ENCODE measurements at places on chromosomes 3 and 15. TPM values are rescaled to one million over a fixed set of nuclear protein-coding genes. Genes with fewer than 3 reads are reported as not detected.

DNA sequence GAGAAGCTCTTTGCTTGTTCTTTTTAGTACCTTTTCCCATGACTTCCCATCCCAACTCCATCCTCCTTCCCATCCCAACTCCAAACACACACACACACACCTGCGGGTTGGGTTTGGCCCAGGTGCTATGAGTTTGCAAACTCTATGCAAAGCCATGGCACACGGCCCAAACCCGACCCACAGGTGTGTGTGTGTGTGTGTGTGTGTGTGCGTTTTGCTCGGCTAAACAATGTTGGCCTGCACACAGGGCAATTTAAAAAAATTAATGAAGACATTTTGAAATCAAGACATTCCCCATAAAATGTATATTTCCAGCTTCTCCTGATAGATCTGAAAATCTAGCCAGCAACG lies 103.7 kb upstream of the TLE3 start:
- H3K36me3 ChIP-seq: no peaks in the 10 kb centered on the region
- no peak overlapping the region for H3K4me3 ChIP-seq
- H3K27me3 ChIP-seq: no peaks in the 10 kb centered on the region
- H3K4me1 ChIP-seq: peaks cover 5% of the 10 kb centered on the region

- H3K36me3 ChIP-seq: peaks cover 10% of the 10 kb centered on the region
- no peak overlapping the region for H3K27ac ChIP-seq
- peaks cover 85% of the 10 kb centered on the region for H3K27me3 ChIP-seq
Measured at GRCh38 chr15:72237029-72237852, 6.3 kb upstream of the PKM start.

The LSAMP gene
- 3.8 TPM for total RNA-seq

- no peak overlapping the region for H3K4me3 ChIP-seq
- H3K36me3 ChIP-seq: peaks cover 44% of the 10 kb centered on the region
- H3K27me3 ChIP-seq: no peaks in the 10 kb centered on the region
- no peaks in the 10 kb centered on the region for H3K4me1 ChIP-seq
Measured at GRCh38 chr3:66392966-66393332, 107.9 kb downstream of the LRIG1 start.

The XCR1 gene
- total RNA-seq: not detected

The CCDC9B gene
- total RNA-seq: 0.78 TPM

The MPI gene
- 31.0 TPM for total RNA-seq

The MORC1 gene
- not detected for total RNA-seq

The CFAP100 gene
- total RNA-seq: not detected

DNA sequence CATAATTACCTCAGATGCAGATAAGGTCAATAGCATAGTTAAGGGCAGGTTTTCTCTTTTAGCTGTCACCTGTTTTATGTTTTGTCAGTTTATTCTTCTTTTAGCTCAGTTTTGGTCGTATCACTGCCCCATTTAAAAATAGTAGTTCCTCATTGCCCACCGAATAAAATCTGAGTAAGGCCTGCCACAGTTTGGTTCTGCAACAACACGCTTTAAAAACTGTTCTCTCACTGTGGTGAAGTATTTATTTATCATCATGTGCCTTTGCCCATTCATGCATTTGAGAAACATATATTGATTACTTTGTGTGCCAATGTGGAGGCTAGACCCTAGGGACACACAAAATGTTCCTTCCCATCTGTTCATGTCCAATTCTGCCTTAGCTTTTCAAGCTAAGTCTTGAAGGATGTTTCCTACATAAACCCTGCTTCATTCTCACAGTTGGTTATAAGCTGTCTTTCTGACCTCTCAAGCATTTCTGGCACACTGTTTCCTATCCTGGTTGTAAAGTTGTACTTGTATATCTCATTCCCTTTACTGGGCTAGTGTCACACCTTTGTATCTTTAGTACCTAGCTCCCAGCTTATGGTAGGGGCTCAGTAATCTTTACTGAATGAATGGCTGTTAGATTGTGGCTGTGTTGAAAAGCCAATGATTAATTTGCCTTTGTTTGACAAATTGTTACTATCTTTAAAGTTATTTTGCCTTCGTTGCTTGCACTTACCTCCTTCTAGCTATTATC lies 23.9 kb downstream of the AKAP13 start:
- no peak for DNase-seq
- H3K4me3 ChIP-seq: no peak overlapping the region
- peaks cover 7% of the 10 kb centered on the region for H3K4me1 ChIP-seq
- no peaks in the 10 kb centered on the region for H3K36me3 ChIP-seq

GRCh38 chr3:50574444-50574831 lies 5.1 kb downstream of the HEMK1 start:
- H3K4me3 ChIP-seq: no peak overlapping the region
- H3K4me1 ChIP-seq: no peaks in the 10 kb centered on the region
- no peaks in the 10 kb centered on the region for H3K36me3 ChIP-seq
- no peaks in the 10 kb centered on the region for H3K27me3 ChIP-seq

DNA sequence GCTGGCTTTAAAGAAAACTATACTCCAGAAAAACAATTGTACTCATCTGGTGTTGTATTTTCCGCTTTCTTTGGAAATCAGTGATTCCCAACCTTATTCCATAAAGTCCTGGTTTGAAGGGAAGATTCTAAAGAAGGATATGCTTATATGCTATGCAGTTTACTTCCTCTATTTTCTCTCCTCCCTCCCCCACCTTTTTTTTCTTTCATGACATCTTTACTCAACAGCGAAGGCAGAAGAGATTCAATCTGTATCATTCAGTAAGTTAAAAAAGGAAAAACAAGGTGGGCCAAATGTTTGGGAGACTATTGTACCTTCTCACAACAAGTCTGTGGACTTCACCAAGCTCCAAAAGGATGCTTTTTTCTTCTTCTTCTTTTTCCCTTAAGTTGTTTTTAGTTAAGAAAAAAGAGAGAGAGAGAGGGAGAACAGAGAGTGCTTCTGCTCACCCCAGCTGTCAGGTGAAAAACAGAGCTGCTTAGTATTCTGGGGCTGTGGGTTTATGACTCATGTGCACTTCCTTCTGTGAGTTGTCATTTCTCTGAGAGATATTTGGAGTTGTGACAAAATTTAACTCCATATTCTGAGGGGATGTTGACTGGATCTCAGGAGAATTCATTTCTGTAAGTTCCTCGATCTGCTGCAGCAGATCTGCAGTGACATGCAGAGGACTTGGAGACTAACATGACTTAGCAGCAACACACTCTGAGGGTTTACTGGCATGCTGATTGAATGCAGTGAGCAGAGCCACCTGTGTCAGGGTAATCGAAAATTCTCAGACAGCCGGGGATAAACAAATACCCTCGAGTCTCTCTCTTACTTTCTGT lies 70.7 kb downstream of the SSR3 start:
- H3K4me1 ChIP-seq: no peaks in the 10 kb centered on the region
- H3K27me3 ChIP-seq: no peaks in the 10 kb centered on the region
- no peak overlapping the region for H3K4me3 ChIP-seq

DNA sequence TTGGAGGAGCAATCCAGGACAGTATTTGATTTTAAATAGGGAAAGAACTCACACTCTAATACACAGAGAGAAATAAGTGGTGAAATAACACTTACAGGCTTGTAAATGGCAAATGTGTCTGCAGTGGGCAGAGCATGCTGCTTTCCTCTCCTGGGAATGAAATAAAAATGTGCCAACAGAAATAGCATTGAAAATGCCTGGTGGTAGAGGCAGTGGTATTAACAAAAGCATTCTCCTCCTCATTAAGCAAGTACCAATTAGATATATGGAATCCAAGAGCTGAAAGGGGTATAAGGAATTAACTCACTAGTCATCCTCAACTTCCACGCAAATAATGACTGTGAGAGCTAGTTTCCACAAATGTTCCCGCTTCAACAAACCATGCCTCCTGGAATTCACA lies 364.1 kb upstream of the KCNMB2 start:
- no peaks in the 10 kb centered on the region for H3K4me1 ChIP-seq
- DNase-seq: no peak

DNA sequence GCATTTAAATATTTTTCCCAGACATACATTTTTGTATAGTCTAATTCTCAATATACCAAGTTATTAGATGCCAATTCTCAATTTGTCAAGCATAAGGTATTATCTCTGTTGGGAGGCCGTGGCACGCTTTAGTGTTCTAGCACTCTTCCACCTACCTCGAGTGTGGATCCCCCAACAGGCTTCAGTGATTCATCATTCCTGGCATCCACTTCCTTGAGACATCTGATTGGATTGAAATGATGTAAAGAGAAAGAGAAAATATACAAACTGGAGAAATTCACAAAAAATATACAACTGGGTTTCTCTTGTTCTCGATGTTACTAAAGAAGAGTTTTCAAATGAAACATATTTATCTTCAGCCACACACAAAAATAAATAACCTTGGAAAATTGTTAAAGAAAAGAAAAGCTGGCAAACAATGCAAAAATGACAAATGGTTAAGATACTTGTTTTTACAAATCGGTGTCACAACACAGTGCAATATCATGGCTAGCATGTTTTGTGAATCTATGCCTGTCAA lies 218.0 kb upstream of the CDIN1 start:
- no peak overlapping the region for H3K27ac ChIP-seq
- H3K4me1 ChIP-seq: no peaks in the 10 kb centered on the region
- no peaks in the 10 kb centered on the region for H3K27me3 ChIP-seq
- no peaks in the 10 kb centered on the region for H3K36me3 ChIP-seq

DNA sequence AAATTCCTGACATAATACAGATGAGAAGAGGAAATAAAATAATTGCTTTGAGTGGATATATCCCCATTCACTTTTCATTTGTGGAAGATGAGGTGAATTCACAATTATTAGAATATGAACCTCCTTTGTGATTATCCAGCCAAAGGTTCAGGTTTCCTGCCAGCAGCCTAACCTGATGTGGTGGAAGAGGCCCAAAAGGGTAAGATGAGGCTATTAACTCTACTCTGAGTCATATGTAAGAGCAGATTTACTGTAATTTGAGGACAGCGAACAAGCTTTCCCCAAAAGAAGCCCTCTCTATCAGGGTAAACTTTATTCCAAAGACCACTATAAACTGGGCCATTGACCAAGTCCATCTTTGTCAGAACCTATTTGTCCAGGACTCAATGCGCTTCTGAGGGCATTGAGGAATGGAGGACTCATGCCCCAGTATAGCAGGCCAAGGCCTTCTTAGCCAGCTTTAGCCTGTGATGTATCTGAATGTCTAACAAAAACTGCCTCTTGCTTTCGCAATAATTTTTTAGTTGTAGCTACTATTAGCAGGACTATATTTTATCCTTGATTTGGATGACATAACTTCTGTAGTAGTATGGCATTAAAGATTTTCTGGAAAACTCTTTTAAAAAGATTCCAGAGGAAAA lies 91.1 kb upstream of the ARL6 start:
- H3K27ac ChIP-seq: no peak overlapping the region
- H3K4me1 ChIP-seq: no peaks in the 10 kb centered on the region
- no peak overlapping the region for H3K4me3 ChIP-seq
- DNase-seq: no peak

The CRABP1 gene
- total RNA-seq: 385 TPM

GRCh38 chr3:147356909-147357900 lies 49.1 kb downstream of the ZIC4 start:
- H3K4me1 ChIP-seq: peaks cover 15% of the 10 kb centered on the region
- no peak for DNase-seq
- H3K36me3 ChIP-seq: peaks cover 2% of the 10 kb centered on the region
- peaks cover 67% of the 10 kb centered on the region for H3K27me3 ChIP-seq

DNA sequence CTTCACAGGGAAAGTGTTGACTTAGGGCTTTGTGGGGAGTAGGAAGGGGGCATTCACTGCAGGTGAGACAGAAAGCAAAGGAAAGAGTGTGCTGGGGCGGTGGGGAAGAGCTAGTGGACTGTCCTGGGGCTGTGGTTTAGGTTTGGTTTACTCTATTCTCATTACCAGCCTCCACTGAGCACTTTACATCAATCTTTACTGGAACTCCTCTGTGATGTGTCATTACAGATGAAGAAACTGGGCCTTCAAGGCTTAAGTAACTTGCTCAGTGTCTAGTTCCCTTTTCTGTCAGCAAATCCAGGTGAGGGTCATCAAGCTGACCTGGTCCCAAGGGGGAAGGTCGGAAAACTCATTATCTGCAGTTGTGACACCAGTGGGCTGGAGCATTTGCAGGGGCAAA lies 120.2 kb upstream of the PFN2 start:
- DNase-seq: no peak
- no peak overlapping the region for H3K4me3 ChIP-seq
- no peak overlapping the region for H3K27ac ChIP-seq
- H3K4me1 ChIP-seq: 0 out of 2 replicates have a peak, but pooled peaks cover 2% of the 10 kb centered on the region
- no peaks in the 10 kb centered on the region for H3K27me3 ChIP-seq
- H3K36me3 ChIP-seq: no peaks in the 10 kb centered on the region

The CHAC1 gene
- 34.3 TPM for total RNA-seq

- H3K4me3 ChIP-seq: no peak overlapping the region
- H3K27me3 ChIP-seq: peaks cover 2% of the 10 kb centered on the region
- H3K36me3 ChIP-seq: no peaks in the 10 kb centered on the region
- H3K4me1 ChIP-seq: no peaks in the 10 kb centered on the region
- no peak overlapping the region for H3K27ac ChIP-seq
- no peak for DNase-seq
Measured at GRCh38 chr3:69145688-69146087, 23.3 kb upstream of the LMOD3 start.

The RPP14 gene
- 19.8 TPM for total RNA-seq

The C3orf85 gene
- not detected for total RNA-seq

DNA sequence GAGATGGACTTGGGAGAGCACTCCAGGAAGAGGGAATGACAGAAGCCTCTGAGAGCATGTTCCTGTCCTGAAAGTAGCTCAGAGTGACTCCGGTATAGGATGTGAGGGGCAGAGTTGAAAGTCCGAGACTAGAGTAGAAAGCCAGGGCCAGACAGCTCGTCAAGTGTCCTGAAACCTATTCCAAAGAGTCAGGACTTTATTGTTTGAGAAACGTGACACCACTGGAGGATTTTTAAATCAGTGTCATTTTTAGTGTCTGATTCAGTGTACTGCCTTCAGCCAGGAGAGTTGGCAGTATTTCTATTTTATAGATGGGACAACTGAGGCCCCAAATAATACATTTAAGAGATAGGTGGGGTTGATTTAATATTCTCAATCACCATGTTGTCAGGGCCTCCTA lies 1.6 kb upstream of the RBMS3 start:
- no peak overlapping the region for H3K27ac ChIP-seq
- 0 out of 2 replicates have a peak, but pooled peaks cover 6% of the 10 kb centered on the region for H3K4me1 ChIP-seq
- H3K27me3 ChIP-seq: no peaks in the 10 kb centered on the region
- H3K4me3 ChIP-seq: no peak overlapping the region
- no peaks in the 10 kb centered on the region for H3K36me3 ChIP-seq

Measured in H1 (cell line).